ENCODE measurements at places on chromosomes 11 and 22. TPM values are rescaled to one million over a fixed set of nuclear protein-coding genes. Genes with fewer than 3 reads are reported as not detected.
A peak's percentile ranks its signal among the peaks of the same experiment; 100 is the strongest.

DNA sequence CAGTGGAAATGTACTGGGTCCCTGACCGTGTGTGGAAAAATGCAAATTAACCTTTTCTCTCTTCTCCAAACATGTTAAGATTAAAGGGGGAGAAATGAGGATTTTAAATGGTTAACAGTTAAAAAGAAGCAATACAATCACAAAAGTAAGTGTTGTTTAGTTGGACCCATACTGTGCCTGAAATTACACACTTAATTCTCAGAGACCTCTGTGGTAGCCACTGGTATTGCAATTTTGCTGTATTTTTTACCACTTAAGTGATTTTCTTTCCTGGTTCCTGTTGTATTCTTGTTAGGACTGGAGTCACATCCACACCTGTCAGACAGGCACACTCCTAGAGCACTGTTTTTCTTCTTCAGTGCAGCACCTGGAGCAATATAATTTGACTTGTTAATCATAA, 179.6 kb upstream of the PDGFD start:
- DNase-seq, result no peak

GRCh38 chr22:20571531-20572007, 64.2 kb downstream of the MED15 start:
- DNase-seq, result no peak

DNA sequence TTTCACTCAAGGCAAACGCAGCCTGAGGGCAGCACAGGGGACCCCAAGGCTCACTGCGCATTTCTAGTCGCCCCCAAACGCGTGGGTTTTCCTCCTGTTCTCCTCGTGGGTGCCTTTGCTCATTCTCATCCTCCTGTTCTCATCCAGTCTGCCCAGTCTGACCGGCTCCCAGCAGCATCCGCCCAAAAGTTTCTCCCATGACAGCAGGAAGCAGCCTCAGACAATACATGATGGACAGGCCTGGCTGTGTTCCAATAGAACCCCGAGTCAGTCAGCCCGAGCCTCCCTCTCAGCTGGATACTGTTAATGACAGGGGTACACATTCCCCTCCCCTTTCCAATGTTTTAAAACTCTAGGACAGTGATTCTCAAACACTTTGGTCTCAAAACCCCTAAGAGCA, 22.5 kb upstream of the KRTAP5-7 start:
- no peak for DNase-seq

GRCh38 chr11:92765965-92766371, 203.5 kb upstream of the MTNR1B start:
- DNase-seq, result no peak

DNA sequence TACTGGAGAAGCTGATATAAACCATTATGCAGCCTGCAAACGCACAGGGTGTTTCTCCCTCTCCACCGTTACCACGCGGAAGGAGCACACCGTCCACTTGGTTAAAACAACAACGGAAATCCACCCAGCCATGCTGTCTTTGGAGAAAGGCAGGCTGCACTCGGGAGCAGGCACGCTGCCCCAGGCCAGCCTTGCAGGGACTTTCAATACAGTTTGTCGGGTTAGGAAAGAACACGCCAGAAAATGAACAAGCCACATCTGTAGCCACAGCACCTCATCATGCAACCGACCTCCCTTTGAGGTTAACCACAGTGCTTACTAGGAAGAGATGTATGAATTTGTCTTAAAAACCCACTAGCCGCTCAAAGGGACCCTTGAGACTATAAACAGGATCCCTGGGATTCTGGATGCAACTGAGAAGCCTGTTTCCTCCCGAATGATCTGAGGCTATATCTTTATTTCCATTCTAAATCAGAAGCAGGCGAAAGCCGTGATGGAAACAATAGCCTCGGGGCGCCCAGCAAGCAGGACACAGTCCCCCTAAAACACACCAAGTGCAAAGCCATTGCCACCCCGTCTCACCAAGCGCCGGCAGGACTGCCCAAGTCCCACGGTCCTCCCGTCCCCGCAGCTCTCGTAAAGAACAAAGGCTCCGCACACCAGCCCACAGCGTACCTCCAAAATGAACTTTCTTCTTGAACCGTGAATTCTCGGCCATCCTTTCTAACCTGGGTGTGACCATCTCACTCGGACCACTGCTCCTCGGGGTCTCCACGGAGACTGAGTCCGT, 318.9 kb downstream of the CTTN start:
- DNase-seq, result no peak

DNA sequence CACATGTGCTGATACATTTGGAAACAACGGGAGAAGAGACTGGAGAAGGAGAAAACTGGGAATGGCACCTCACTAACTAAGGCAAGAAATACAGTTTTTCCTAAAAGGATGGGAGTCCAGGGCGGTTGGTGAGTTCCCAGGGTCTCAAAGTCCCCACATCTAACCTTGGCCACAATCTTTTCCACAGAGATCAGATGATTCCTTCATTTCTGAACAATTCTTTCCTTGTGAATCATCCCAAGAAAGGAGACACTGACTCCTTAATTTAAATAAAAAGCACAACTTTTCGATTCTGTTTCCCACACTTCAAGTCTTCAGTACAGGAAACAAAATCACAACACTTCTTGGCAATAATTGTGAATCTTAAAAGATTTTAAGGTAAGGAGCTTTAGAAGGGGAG, 384.7 kb downstream of the DCDC1 start:
- DNase-seq, result no peak

GRCh38 chr11:18836417-18836816, 44.8 kb upstream of the PTPN5 start:
- DNase-seq, result no peak

DNA sequence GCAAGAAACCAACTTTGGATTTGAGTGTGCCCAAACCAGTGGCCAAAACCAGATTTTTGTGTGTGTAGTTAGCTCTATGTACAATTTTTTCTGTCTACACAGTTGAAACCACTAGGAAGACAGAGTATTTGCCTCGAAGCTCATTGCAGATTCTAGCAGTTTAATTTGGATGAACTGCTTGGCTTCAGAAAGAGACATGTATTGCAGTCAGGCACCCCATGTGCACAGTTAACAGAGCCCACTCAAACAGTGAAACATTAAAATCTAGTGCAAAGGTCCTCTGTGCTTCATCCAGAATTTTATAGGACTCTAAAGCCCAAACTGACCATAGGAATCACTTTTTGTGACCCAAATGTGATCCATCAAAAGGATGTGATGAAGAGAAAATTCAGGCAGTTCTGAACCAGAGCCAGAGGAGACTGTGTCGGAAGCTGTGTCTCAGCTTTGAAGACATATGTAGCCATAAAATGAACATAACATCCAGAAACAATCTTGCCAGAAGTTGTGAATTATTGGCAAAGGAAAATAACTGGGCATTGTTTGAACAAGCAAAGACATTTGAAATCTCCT, 82.7 kb downstream of the PANX1 start:
- DNase-seq, result no peak

- DNase-seq, result no peak
Measured at GRCh38 chr11:78032090-78032489, 9.0 kb upstream of the KCTD14 start.

- no peak for DNase-seq
Measured at GRCh38 chr11:67484847-67485311, 2.1 kb downstream of the AIP start.

- DNase-seq, result no peak
Measured at GRCh38 chr22:49724030-49724892, 103.4 kb downstream of the BRD1 start.

GRCh38 chr11:122165607-122166371, 49.8 kb upstream of the BLID start:
- no peak for DNase-seq

- DNase-seq, result peak; percentile 86
Measured at GRCh38 chr11:117907276-117908108, 21.7 kb downstream of the TMPRSS13 start.

- DNase-seq, result peak; percentile 79
Measured at GRCh38 chr22:45105281-45105702, 58.4 kb upstream of the NUP50 start.

DNA sequence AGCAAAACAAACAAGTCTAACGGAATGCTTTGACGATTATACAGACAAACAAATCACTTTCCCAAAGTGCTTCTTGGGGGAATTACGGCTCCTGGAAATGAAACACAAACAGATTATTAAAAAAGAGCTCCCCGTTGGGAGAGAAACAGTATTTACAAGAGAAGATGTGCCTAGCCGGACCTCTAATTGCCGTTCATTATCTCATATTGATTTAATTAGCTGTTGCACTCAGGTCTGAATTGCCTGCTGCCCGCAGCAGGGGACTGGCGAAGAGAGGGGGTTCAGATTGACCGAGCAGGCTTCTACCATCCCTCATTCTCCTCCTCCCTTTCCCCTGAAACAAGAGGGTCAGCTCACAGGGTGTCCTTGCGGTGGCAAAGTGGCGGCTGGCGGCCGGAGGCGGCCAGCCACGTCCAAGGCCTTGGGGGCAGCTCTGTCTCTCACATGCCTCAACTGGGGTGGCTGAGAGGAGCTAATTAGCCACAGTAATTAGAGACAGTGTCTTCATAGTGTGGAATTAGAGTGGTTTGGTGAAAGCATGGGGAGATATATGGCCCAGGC, 295.1 kb downstream of the MIAT start:
- DNase-seq, result no peak

DNA sequence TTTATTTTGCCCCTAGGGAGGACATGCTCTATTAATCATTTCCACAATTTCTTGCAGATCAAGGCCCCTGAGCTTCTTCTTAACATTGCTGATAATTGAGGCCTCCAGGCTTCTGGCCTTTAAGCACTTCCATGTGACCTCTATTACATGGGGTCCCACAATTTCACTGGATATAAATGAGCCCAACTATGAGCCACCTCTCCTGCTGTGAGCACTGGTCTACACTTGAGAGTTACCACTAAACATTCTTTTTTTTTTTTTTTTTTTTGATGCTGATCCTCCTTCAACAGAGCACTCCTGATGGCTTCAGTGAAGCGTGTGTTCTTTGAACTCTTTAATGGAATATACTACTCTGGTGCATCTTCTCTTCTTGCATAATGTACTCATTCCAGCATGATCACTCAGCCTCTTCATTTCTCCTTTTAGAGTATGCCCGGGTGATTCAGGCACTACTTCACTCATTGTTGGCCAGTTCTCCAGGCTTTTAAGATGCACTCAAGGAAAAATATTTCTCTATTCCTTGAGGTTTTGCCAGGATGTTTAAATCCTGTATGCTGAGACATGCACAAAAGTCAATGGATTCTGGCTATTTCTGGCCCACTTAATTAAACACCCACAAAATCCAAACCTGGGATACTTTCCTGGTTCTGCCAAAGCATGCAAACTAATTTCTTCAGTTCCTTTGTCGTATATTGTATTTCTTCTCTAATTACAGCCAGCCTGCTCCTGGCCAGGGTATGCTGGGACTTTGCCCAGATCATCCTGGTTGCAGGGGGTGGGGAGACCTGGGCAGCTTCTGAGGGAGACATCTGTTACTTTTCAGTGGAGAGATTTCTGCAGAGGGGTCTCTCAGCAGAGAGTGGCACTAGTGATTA, 257.8 kb upstream of the LUZP2 start:
- DNase-seq, result peak; percentile 65

DNA sequence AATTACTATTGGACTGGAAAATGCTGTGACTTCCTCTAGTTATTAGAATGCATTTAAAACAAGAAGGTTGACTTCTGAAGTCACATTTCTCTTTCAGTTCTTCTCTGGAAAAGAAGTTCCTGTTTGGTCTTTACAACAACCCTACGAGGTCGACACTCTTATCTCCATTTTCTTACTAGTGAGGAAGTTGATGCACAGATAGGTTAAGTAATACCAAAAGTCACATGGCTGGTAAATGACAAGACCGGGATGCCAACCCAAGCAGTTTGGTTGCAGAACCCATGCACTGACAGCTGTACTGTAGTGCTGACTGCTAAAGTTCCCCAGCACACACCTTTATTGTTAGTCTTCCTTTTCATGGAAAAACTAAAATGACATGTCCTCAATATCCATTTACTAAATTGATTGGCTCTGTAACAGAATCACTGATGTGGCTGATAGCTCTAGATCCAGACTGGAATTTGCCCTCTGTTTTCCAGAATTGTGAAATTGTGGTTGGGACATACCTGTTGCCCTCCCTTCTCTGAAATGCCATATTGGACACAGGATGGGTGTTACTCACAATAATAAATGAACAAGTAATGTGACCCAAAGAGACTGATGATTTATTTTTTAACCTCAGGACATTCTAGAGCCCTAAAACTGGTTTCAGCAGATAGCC, 9.4 kb upstream of the TECTA start:
- no peak for DNase-seq

- DNase-seq, result no peak
Measured at GRCh38 chr22:48632646-48633246, 1194.9 kb downstream of the BRD1 start.

DNA sequence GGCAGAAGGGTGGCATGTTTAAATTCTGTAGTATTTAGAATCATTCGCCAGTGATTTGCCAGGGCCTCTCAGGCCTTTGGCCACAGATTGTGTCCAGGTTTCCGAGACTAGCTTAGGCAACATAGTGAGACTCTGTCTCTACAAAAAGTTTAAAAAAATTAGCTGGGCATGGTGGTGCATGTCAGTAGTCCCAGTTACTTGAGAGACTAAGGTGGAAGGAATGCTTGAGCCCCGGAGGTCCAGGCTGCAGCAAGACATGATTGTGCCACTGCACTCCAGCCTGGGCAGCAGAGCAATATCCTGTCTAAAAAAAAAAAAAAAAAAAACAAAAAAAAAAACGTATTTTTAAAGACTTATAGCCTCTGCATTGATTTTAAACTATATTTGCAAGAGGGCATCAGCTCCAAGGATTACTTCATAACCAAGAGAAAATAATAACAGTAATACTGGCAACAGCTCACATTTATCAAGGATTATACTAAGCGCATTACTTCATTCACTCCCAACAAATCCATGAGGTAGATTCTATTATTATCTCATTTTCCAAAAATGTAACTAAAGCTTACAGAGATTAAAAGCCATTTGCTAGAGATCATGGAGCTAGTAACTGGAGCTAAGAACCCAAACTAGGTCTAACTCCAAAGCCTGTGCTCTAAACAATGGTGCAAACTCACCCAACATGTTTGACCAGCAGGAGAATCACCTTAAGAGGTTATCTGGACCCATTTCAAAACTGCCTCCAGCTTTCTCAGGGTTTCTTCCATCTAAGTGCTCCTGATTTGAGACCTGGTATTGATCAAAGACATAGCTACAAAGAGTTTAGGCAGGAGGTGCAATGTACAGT, 32.6 kb upstream of the SLC6A5 start:
- DNase-seq, result no peak

GRCh38 chr11:13260201-13260962, 17.2 kb upstream of the BMAL1 start:
- no peak for DNase-seq

- DNase-seq, result no peak
Measured at GRCh38 chr11:8650401-8650990, 32.0 kb downstream of the TRIM66 start.

GRCh38 chr11:57501953-57502352, 13.5 kb downstream of the SLC43A1 start:
- no peak for DNase-seq

DNA sequence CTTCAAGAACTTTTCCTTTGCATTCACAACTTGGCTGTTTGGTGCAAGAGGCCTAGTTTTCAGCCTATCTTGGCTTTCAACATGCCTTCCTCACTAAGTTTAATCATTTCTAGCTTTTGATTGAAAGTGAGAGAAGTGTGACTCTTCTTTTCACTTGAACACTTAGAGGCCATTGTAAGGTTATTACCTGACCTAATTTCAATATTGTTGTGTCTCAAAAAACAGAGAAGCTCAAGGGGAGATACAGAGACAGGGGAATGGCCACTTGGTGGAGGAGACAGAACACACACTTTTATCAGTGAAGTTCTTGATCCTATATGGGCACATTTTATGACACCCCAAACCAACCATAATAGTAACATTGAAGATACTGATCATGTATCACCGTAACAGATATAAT, 532.3 kb downstream of the DLG2 start:
- DNase-seq, result no peak

Gene TRPM5
- total RNA-seq, result not detected

Gene OR4B1
- total RNA-seq, result not detected

Gene FAM180B
- not detected for total RNA-seq

Gene SPDYC
- total RNA-seq, result not detected

Gene SLC37A2
- 0.79 TPM for total RNA-seq

Gene LIF
- 11.1 TPM for total RNA-seq

Measured in MG63 (cell line).